ENCODE measurements at places on chromosomes 7 and 10.
A peak's percentile ranks its signal among the peaks of the same experiment; 100 is the strongest.

DNA sequence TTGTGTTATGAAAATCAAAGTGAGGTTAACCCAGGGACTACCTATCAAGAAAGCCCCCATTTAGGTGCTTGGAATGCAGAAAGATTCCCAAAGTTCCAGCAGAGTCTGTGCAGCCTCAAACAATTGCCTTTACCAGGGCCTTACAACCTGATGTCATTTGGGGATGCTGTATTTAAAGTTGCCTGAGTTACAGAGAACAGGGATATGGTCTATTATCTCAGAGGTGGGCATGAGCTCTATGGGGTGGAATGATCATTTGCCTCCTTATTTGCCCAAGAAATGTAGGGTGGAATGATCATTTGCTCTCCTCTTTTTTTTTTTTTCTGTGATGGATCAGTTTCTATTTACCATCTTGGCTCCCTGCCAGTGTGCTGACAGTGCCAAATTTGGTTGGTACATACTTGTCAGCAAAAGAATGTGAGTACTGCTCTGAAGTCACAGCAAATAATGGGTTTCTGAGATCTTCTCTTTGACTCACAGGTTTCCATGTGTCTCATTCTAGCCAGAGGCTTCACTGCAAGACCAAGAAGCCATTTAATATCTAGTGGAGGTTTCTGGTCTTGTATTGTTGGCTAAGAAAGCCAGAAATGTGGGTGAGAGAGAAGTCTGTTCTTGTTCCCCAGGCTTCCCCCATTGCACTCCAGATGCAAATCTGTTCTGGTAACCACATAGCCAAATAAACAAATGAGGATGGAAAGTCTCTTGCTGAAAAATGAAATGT, 45.5 kb upstream of the ZNRF2 start:
- DNase-seq, result peak; percentile 66

DNA sequence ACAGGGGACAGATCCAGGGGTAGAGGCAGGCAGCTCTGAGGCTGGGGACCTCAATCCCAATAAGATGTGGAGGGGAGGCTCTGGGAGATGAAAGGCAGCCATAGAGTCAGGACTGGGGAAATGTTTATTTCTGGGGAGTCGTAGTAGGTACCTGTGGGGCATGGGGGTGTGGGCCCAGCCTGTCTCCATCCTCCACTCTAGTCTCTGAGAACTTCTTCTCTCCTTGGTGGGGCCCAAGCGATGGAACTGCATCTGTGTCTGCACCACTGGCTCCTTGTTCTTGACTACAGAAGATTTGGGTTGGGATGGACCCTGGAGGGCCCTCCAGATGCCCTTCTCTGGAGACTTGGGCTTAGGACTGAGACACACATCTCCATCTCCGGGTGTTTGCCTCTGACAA, 953.9 kb upstream of the ZNF722 start:
- no peak for DNase-seq

- DNase-seq, result no peak
Observed at GRCh38 chr7:135975166-135975565, 2.0 kb downstream of the MTPN start.

DNA sequence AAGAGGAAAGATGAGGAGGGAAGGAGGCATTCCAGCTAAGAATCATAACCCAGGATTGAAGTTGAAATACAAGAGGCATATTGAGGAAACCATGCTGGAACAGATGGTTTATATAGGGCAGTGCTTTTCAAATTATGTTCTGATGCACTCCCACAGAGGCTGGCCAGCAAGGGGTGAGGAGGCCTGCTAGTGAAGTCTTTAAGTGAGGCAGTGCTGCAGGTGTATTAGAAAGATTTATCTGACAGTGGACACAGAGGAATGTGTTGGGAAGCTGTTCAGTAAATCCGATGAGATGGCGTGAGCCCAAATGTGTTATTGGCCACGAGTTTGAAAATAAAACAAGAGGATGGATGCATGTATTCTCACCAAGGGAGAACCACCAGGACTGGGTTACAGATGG, 28.6 kb downstream of the REEP3 start:
- DNase-seq, result no peak

DNA sequence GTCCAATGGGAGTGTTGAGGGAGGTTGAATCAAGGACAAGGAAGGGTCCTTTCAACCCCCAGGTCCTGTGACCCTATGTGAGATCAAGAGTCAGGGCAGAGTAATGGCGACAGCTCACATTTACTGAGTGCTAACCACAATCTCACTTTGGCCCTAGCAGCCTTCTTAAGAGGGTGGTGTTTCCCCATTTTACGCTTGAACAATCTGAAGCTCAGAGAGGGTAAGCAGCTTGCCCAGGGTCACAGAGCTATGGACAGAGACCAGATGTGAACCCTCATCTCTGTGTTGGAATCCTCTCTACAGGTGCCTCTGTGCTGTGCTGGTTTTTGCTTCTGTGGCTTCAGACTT, 102.0 kb downstream of the GRK5 start:
- no peak for DNase-seq

- peak; percentile 93 for DNase-seq
Observed at GRCh38 chr7:50826371-50827172, 43.9 kb upstream of the GRB10 start.

GRCh38 chr10:3033925-3034324, 33.4 kb upstream of the PFKP start:
- DNase-seq, result no peak

DNA sequence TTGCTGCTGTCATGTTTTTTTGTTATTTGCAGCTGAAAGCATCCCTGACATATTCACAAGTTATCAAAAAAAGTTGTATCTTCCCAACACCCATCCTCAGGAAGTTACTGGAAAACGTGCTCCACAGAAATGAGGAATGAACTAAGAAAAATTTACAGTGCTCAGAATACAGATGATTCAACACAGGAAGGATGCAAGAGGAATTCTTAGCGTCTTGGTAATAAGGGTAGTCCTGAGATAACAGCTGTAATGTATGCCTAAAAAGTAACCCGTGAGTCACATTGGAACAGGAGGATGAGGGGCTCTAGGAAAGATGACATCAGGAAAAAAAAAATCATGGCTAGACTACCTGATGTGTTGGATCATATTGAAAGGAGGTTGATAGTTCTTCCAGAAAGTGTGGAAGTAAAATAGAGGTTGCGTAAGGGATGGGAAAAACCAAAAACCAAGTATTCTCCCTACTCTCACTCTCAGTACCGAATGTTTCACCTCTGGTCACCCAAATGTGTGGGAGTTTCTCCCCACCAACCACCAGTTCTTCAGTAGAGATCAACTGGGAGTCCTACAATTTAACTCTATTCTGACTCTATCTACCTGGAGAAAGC, 3.9 kb downstream of the ADAM12 start:
- DNase-seq, result peak; percentile 89

GRCh38 chr10:11705722-11706121, 36.5 kb upstream of the ECHDC3 start:
- DNase-seq, result peak; percentile 29

- no peak for DNase-seq
Observed at GRCh38 chr10:76327441-76327840, 896.0 kb downstream of the LRMDA start.

GRCh38 chr7:51995596-51996179, 679.1 kb upstream of the COBL start:
- DNase-seq, result no peak

DNA sequence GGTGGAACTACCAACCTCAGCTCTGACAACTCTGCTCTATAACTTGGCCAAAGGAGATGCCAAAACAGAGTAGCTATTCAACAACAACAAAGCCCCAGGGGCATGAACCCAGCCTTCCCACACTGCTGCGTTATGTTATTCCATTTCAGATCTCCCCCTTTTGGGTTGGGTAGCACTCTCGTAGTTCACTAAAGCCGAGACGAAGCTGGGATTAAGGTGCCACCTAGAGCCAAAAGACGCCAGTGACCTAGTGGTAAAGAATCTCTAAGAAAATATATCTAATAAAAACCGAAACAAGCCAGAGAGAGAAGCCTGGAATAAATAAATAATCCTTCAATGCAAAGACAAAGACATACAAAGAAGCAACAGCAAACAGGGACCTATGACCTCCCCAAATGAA, 217.3 kb downstream of the HERPUD2 start:
- DNase-seq, result no peak

DNA sequence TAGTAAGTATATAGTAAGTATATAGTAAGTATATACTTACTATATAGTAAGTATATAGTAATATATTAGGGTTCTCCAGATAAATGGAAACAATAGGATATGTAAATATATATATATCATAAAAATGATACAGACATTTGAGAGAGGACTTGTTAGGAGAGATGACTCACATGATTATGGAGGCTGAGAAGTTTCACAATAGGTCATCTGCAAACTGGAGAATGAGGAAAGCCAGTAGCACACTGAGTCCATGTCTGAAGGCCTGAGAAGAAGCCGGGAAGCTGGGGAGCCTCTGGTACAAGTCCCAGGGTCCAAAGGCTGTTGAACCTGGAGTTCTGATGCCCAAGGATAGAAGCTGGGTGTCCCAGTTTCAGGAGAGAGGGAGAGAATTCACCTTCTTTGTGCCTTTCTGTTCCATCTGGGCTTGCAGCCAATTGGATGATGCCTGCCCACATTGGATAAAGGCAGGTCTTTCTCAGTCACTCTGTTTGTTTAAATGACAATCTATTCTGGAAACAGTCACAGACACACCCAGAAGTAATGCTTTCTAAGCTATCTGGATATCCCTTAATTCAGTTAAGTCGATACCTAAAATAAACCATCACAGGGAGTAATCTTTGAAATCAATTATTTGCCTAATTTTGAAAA, 205.5 kb upstream of the CDC14C start:
- peak; percentile 13 for DNase-seq

DNA sequence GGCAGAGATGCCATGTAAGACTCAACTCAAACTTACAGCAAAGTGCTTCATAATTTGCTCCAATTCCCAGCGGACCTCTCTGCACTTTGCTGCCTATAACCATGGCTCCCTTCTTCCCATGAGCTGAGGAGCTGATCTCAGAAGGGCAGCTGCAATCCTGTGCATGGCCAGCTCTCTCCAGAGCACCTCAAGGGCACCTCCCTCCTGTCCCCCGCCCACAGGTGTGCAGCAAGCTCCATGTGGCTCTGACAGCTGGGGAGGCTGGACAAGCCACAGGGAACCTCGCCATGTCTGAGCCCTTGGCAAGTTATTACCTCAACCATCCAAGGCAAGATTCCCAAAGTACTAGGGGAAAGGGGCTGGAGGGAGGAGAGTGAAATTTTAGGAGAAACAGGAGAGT, 61.1 kb upstream of the DDC start:
- DNase-seq, result no peak

DNA sequence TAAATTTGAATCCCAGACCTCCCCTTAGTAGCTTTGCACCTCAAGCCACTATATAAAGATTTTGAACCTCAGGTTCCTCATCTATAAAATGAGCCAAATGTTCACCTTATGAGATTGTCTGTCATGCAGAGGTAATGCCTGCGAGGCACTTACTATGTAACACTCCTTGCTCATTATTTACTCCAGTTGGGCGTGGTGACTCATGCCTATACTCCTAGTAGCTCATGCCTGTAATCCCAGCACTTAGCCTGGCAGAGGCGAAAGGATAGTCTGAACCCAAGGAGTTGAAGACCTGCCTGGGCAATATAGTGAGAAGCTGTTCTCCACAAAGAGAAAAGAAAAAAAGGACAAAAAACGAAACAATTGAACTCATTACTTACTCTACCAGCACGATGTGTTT, 82.2 kb downstream of the MDFIC start:
- DNase-seq, result peak; percentile 5

DNA sequence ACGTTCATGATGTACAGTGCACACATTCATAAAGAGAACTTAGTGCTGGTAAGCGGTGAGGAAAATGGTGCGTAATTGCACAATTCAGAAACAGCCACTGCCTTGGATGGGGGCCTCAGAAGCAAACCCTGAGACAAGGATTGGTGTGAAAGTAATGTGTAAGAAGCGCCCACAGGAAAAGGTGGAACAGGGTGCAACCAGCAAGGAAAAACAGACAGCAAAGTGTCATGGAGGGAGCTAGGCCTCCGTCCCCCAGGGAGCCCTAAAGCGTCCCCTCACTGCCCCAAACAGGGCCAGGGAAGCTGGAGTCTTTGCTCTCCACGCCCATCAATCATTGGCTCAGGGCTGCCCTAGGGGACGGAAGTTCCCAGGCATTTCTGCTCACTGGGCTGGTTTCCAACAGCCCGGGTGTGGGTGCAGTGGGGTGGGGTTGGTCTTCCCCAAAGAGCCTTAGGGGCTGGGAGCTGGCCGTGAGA, 9.6 kb upstream of the C10orf105 start:
- no peak for DNase-seq

GRCh38 chr7:50268223-50268622, 36.3 kb upstream of the IKZF1 start:
- no peak for DNase-seq

GRCh38 chr10:18483516-18484186, 167.7 kb downstream of the NSUN6 start:
- no peak for DNase-seq

DNA sequence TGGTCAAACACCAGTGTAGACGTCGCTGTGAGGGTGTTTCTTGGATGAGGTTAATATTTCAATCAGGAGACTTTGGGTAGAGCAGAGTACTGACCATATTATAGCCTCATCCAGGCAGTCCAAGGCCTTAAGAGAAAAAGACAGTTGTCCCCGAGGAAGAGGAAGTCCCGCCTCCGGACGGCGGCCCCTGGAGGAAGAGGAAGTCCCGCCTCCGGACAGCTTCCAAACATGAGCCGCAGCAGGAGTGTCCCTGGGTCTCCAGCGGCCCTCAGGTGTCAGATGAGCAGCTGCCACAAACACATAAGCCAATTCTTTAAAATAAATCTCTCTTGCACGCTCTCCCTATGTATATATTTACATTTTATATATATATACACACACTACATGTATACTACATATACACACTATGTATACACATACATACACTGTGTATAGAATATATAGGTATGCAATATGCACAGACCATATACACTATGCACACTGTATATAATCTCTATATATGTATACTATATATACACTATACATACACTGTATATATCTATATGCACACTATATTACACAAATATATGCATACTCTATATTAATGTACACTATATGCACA, 37.5 kb downstream of the PWWP2B start:
- no peak for DNase-seq

DNA sequence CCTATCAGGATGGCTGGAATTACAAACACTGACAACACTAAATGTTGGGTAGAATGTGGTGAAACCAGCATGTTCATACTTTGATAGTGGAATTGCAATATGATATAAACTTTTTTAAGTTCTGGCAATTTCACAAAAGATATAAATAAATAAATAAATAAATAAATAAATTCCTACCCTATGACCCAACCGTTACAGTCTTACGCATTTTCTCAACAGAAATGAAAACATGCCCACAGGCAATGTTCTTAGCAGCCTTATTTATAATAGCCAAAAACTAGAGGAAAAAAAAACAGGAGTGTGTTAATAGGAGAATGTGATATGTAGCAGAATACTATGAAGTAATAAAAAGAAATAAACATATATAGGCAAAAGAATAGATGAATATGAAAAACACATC, 318.9 kb downstream of the IPMK start:
- DNase-seq, result no peak

GRCh38 chr7:150826061-150826849, 25.7 kb downstream of the TMEM176A start:
- DNase-seq, result no peak

GRCh38 chr7:130486114-130486953, 5.6 kb upstream of the MEST start:
- DNase-seq, result no peak
